ENCODE measurements at places on chromosomes 5 and 9. TPM values are rescaled to one million over a fixed set of nuclear protein-coding genes. Genes with fewer than 3 reads are reported as not detected.

Gene WNT8A
- not detected for total RNA-seq

Gene GFPT2
- total RNA-seq, result 62.3 TPM

Gene SNCAIP
- not detected for total RNA-seq

Gene PPIP5K2
- total RNA-seq, result 24.2 TPM

Gene FOXD4L3
- total RNA-seq, result not detected

Gene MAMDC4
- 3.4 TPM for total RNA-seq

Gene FBN2
- total RNA-seq, result 15.6 TPM

Gene ZNF189
- 9.3 TPM for total RNA-seq

Gene PDE6A
- total RNA-seq, result 0.30 TPM

Gene TAF11L3
- total RNA-seq, result not detected

Gene BAAT
- 0.56 TPM for total RNA-seq

Gene TAF11L5
- total RNA-seq, result not detected

Gene PLEKHG4B
- 1.5 TPM for total RNA-seq

Gene SLC6A18
- total RNA-seq, result not detected

Gene ATG12
- 36.9 TPM for total RNA-seq

Gene EPB41L4B
- total RNA-seq, result 33.9 TPM

Gene KIF4B
- total RNA-seq, result 0.02 TPM

Gene BSPRY
- 0.11 TPM for total RNA-seq

Gene PCDHB14
- total RNA-seq, result 0.06 TPM

Gene ZER1
- total RNA-seq, result 17.5 TPM

Gene IFNK
- total RNA-seq, result not detected

Gene TEX48
- not detected for total RNA-seq

Gene UHRF2
- total RNA-seq, result 27.0 TPM

Gene TRPM6
- total RNA-seq, result 2.5 TPM

Gene TMEM232
- total RNA-seq, result not detected

Gene ELOVL7
- 13.5 TPM for total RNA-seq

Data from A549 treated with dexamethasone at 1 μM for 4 hours (cell line).